NCI-H187 (cell line): ENCODE measurements at places on chromosomes 12 and 14.

- DNase-seq: no peak
These were observed 204.4 kb downstream of the SLC25A21 start for GRCh38 chr14:36967892-36968555.

GRCh38 chr12:70741256-70741655 is 104.0 kb upstream of the PTPRB start:
- no peak for DNase-seq

DNA sequence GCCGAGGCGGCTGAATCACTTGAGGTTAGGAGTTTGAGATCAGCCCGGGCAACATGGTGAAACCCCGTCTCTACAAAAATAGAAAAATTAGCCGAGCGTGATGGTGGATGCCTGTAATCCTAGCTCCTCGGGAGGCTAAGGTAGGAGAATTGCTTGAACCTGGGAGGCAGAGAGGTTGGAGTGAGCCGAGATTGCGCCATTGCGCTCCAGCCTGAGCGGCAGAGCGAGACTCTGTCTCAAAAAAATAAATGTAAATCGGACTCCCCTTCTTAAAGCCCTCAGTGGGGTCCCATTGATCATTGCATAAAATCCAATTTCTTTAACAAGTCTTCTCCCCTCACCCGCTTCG is 908 bp downstream of the TDP1 start:
- DNase-seq: no peak

DNA sequence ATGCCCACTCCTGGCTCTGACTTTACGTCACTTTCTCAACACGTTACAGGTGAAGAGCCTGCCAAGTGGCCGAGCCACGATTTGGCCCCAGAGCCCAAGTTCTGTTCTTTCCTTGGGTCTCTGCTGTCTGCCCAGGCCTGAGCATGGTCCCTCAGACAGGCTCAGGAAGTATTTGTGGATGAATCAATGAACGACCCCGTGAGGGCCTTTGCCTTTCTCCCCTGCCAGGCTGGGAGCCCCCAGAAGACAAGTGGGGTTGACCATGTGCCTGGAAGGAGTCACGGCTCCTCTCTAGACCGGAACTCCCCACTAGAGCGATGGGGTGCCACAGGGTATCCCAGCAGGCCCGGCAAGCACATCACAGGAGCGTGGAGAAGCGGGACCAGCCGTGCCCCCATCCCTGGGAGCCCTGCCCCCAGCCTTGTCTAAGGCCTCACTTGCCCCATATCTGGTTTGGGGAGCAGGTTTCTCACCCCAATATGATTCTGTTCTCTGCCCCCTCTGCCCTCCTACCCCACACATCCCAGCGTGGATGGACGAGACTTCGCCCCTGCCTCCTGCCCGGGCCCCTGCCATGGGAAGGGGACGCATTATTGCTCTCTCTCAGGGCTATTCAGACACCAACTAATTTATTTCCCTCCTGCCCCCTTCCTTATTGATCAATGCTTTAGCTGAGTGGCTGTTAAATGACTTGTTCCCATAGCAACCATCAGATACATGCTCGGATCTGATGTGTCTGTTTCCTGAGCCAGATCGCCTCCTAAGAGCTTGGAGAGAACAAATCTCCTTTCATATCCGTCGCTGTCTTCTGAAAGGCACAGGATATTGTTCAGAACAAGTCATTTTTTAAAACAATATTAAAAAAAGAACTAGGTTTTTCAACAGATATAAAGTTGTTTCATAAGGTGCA is 69.0 kb downstream of the DIO3 start:
- no peak for DNase-seq

DNA sequence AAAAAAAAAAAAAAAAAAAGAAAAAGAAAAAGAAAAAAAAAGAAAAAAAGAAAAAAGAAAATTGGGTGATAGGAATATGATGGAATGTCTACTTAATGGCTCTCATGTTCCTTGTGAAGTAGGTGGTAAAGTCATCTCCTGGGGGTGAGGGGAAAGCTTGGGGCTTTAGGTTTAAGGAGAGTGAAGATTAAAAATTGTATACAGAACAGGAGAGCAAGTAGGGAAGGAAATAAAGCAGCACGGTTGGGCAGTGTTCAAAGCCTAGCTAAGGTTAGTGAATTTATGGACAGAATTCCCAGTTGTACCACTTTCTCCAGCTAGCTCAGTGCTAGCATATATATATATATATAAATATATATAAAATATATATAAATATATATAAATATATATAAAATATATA is 40.0 kb upstream of the SLC2A13 start:
- DNase-seq: no peak

DNA sequence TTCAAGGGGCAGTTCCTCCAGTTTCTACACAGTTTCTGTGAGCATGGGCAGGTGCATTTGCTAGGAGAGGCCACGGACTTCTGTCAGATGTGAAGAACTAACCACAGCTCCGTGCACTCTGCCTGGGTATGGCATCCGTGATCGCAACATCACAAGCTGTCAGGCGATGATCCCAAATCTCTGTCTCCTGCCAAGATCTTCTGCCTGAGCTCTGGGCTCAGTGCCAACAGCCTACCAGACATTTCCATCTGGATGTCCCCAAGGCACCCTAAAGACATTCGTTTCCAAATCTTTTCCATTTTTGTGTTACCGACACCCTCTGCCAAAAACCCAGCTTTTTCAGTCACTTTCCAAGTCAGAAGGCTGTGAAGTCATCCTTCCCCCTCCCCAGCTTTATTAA is 292.1 kb downstream of the GLT1D1 start:
- no peak for DNase-seq

DNA sequence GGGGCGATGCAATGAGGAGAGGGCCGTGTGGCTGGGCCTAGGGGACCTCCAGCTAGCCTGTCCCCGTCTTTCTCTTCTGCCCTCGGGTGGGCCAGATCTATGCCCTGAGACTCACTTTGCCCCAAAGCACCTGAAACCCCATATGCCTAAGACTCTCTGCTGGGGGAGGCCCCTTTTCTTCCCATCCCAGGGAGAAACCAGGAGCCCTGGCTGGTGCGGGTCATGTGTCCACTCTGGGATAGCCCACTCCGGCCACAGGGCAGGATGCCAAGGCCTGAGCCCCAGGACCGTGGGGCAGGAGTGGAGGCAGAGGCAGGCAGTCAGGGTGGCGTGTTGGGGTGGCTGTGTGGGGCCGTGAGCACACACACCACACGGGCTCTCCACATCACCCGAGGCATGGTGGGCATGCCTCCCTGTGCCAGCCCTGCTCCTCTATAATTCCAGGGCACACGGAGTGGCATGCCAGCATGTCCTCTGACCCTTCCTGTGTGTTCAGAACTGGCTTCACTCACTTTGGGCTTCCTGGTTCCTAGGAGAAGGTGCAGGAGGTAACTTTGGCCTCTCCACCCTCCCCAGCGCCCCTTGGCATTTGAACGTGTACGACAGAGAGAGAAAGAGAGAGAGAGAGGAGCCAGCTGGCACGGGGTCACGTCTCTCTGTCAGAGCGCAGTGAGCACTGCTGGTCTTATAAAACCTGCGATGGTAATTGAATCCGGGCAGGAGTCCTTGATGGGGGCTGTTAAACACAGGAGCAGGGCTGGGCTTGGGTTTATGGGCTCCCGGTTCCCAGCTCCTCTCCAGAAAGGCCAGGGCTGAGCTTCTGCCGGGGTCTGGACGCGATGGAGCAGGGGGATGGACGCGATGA is 144.2 kb downstream of the KIF26A start:
- DNase-seq: no peak

DNA sequence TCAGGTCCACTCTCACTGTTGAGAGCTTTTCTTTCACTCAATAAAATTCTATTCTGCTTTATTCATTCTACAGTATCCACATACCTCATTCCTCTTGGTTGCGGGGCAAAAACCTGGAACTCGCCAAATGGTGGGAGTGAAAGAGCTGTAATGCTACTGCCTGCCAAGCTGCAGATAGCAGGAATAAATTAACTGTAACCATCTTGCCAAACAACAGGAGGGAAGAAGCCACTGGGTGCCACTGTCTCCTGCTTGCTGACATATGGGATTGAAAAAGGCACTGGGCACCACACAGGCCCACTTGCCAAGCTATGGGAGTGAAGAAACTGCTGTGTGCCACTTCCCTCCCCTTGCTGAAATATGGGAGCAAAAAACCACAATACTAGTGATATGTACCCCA is 111.9 kb upstream of the CNTN1 start:
- no peak for DNase-seq

DNA sequence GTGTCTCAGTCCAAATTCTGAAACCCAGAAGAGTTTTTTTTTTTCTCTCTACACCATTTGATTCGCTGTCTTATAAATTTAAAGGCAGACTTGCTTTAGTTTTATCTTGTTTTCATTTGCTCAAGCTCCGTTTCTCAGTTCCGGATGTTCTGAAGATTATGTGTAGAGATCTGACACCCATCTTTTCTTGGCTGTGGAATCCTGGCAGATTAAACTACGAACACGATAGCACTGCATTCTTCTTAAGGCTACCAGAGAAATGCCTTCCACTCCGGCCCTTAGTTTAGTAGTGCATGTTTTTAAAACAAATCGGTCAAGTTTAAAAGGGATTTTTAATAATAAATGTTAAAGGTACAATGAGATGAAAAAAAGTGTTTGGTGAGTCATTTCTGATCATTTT is 106.4 kb downstream of the LMO3 start:
- DNase-seq: no peak

DNA sequence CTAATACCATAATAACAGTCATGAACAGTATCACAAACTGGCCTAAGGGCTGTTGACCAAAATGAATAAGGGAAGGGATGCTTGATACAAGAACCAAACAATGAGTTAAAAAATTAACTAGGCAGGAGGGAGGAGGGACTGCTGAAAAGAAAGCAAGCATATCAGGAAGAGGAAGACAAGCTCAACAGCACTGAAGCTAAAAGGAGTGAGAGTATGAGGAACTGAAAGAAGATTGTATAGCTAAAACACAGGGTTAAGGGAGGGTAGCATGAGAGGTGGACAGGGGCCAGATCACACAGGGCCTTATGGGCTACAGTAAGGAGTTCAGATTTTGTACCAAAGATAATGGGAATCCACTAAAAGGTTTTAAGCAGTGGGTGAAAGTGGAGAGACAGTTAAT is 34.1 kb downstream of the ITGA7 start:
- DNase-seq: no peak

DNA sequence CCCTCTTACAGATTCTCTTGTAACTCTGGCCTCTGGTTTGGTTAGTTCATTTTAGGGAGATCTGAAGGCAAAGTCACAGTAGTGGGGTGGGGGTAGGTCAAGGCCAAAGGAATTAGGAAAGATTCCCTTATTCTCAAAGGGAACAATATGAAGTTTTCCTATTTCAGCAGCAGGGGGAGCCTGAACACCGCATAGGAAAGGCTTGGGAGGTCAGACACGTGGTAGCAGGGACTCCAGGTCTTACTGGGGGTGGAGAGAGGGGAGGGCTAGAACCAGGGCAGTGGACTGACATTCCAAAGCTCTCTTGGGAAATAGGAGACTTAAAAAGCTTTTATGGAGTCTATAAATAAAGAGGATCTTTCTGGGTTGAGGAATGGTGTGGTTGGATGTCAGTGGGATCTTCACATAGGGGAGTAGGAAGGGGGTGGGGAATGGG is 1.3 kb downstream of the ZC3H10 start:
- DNase-seq: peak; percentile 64

DNA sequence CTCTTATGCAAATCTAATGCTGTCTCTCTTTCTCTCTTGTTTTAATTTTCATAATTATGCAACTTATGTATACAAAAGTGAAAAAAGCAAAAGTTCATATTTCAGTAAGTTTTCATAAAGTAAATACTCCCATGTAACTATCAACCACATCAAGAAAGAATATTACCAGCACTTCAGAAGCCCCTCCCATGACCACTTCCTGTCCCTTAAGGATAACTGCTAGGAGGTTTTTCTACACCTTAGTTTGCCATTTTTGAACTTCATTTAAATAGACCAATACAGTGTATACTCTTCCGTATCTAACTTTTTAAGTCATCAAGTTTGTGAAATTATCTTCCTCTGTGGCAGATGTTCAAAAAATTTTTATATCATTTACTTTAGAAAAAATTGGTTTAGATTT is 547 bp upstream of the OR4K15 start:
- DNase-seq: no peak

DNA sequence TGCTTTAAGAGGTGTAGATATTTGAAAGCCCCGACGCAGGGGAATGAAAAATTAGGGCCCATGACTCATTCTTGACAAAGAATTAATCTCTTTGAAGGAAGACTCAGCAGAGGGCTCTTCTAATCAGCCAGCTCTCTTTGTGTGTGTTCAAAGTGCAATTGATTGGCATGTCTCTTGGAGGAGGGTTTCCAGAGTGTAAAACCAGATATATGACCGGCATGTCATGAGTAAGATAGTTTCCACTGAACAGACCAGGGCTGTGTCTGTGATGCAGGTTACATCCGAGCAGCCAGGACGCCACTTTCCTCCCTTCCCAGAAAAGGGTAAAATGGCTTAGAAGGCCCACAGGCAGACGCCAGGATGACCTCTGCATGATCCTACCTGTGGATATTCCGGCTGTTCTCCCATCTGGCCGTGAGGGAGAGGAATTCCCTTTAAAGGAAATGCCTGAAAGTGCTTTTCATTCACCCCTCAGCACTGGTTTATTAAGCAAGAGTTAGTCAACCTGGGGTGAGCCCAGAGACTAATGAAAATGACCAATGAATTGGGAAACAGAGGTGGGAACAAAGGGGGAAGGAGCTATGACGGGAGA is 7.2 kb upstream of the KRT75 start:
- DNase-seq: no peak
